ENCODE measurements at places on chromosomes 6 and 20. TPM values are rescaled to one million over a fixed set of nuclear protein-coding genes. Genes with fewer than 3 reads are reported as not detected.
A peak's percentile ranks its signal among the peaks of the same experiment; 100 is the strongest.

DNA sequence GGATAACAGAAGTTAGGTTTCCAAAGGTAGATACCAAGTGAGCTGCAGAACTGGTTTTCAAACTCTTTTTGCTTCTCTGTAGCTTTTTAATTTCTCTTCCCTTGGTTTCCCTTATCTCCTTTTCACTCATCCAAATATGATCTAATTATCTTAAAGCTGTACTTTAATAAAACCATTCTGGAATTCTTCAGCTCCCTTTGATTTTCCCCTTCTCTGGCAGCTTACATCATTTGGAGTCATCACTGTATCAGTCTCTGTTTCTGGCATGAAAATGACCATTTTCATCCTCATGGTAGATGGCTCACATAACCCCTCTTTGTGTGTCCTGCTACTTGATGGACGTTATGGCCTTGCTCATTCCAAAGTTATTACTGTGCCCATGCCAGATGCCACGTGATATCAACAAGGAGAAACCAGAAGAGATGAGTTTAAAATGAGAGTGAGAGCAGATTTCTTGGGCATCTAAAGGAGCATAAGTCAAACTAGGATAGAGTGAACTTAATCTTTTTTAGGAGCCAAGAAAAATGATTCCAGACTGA lies 620.2 kb downstream of the QKI start:
- DNase-seq: no peak
- H3K27me3 ChIP-seq: no peaks in the 10 kb centered on the region
- no peaks in the 10 kb centered on the region for H3K4me1 ChIP-seq
- H3K27ac ChIP-seq: no peak overlapping the region
- no peaks in the 10 kb centered on the region for H3K36me3 ChIP-seq
- H3K4me3 ChIP-seq: no peak overlapping the region

The ARMH2 gene
- not detected for total RNA-seq

The MTFR2 gene
- total RNA-seq: 1.4 TPM

- H3K27ac ChIP-seq: no peak overlapping the region
- H3K36me3 ChIP-seq: no peaks in the 10 kb centered on the region
- no peaks in the 10 kb centered on the region for H3K27me3 ChIP-seq
These were observed 570.0 kb upstream of the BTBD3 start for GRCh38 chr20:11347738-11348137.

- peaks cover 13% of the 10 kb centered on the region for H3K4me1 ChIP-seq
- DNase-seq: no peak
- no peaks in the 10 kb centered on the region for H3K36me3 ChIP-seq
- H3K27me3 ChIP-seq: no peaks in the 10 kb centered on the region
These were observed 70.6 kb downstream of the IYD start for GRCh38 chr6:150439373-150439772.

DNA sequence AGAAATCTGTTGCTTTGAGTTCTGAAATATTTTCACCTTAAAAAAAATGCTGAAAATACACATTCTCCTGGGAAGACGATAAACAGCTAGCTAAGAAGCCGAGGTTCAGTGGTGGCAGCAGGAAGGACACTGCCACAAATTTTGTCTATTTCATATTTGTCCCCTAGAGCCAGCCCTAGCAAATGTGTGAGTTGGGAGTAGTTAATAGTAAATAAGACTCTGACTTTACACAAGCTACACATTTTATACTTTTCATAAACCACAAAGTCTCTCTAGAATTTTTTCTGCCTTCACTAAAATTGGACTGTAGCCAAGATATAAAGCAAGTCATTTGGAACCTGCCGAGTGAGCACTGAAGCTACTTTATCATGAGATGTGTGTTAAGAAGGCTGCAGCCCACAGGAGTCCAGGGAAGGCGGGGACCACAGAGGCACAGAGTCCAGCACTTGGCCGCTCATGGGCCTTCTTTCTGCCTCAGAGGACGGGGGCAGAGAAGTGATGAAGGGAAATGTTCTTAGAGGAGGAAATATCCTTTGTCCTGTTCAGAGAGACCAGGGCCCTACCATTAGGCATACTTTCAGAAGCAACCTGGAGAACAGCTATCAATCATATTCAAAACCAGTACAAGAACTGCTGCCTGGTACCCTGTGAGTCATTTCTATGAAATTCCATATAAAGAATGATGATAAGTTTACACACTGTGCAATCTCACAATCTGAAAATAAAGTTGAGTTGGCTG lies 241.7 kb upstream of the TAB2 start:
- no peak overlapping the region for H3K4me3 ChIP-seq
- H3K27ac ChIP-seq: no peak overlapping the region
- DNase-seq: no peak
- no peaks in the 10 kb centered on the region for H3K27me3 ChIP-seq
- no peaks in the 10 kb centered on the region for H3K4me1 ChIP-seq

The NRSN1 gene
- not detected for total RNA-seq

GRCh38 chr6:130134582-130134981 lies 88.2 kb downstream of the SAMD3 start:
- H3K36me3 ChIP-seq: peaks cover 16% of the 10 kb centered on the region
- H3K4me1 ChIP-seq: peaks cover 19% of the 10 kb centered on the region
- no peaks in the 10 kb centered on the region for H3K27me3 ChIP-seq
- no peak overlapping the region for H3K4me3 ChIP-seq
- H3K27ac ChIP-seq: no peak overlapping the region

- H3K4me3 ChIP-seq: no peak overlapping the region
- no peaks in the 10 kb centered on the region for H3K4me1 ChIP-seq
- H3K27me3 ChIP-seq: no peaks in the 10 kb centered on the region
These were observed 295.6 kb downstream of the MAFB start for GRCh38 chr20:40393197-40394079.

GRCh38 chr6:81894306-81894705 lies 141.8 kb upstream of the TENT5A start:
- no peak for DNase-seq
- no peak overlapping the region for H3K4me3 ChIP-seq
- no peaks in the 10 kb centered on the region for H3K27me3 ChIP-seq

The PDYN gene
- not detected for total RNA-seq

The GGT7 gene
- 20.3 TPM for total RNA-seq

DNA sequence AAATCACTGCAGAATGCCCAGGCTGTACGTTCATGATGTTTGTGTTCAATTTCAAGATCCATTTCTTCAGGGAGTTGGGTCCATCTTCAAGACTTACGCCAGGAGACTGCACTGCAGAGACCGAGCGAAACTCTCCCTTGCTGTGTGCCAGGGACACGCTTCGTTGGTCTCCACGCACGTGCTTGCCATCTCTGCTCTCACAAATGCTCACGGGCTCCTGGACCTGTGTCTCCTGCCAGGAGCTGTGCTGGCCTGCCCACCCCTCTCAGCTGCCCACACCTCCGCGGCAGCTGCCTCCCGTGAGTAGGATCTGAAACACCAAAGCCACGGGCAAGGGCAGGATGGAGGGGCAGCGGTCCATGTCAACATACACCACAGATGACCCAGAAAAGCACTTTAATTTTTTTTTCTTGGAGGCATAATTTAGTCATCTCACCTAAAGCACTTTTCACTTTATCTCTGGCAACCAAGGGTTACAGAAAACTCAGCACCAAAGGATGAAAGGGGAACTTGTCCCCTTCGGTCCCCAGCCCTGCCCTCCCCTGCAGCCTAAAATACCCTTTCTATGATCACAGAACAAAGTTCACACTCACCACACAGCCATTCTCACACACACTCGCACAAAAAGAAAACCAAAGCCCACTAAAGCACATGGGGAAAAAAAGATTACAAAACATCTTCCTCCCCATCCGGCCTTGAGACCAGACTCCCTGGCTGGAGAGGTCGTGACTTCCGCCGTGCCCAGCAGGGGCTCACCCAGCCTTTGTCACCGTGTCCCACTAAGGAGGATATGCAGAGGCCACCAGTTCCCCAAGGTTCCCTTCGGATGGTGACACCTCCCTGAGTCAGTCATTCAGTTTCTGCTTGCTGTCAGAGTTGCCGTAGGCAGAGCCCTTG lies 137.9 kb downstream of the AGPAT4 start:
- H3K4me3 ChIP-seq: peak overlapping the region; percentile 1
- H3K27ac ChIP-seq: peak overlapping the region; percentile 64
- peaks cover 8% of the 10 kb centered on the region for H3K4me1 ChIP-seq
- peaks cover 9% of the 10 kb centered on the region for H3K27me3 ChIP-seq
- peaks cover 35% of the 10 kb centered on the region for H3K36me3 ChIP-seq
- no peak for DNase-seq

- no peaks in the 10 kb centered on the region for H3K4me1 ChIP-seq
- no peak overlapping the region for H3K27ac ChIP-seq
- no peak for DNase-seq
- H3K4me3 ChIP-seq: no peak overlapping the region
These were observed 1.5 kb downstream of the TREM2 start for GRCh38 chr6:41161380-41161779.

DNA sequence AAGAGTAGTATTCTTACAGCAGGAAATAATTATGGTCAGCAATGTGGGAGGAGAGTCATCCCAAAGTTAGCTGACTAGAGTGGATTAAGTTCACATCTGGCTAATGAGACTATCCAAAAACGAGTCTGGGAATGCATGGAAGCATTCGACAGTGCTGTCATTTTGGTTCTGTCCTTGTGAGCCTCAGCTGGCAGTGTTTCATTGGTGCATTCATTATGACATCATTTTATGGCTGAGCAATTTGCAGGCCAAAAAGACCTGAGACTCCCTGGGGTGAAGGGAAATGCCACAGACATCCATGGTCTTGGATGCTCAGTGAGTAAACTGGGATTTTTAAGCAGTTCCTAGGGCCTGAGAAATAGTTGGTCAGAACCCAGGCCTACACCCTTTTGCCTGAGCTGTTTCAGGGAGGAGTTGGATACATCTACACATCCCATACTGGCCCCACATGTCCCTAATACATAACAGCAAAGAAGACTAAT lies 196.4 kb upstream of the CCN2 start:
- DNase-seq: no peak
- H3K4me1 ChIP-seq: peaks cover 6% of the 10 kb centered on the region

DNA sequence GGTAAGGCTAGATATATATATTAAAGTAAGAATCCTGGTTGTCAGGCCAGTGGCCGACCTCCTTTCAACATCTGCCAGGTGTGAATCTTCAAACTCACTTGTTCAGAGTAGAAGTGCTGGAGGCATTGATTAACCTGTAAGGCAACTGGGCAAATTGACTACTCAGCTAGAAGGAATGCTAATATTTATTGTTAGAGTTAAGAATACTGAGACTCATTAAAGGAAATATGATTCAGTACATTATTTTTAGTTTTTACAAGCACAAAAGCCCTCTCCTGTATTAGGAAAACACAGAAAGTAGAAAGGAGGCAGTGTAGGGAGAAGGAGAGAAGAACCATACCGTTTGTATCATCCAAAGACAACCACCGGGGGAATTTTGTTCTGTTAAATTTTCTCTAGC lies 53.5 kb downstream of the RIPOR2 start:
- H3K4me1 ChIP-seq: no peaks in the 10 kb centered on the region
- H3K36me3 ChIP-seq: no peaks in the 10 kb centered on the region
- H3K27ac ChIP-seq: no peak overlapping the region
- DNase-seq: no peak
- peaks cover 2% of the 10 kb centered on the region for H3K27me3 ChIP-seq

- H3K27ac ChIP-seq: no peak overlapping the region
- DNase-seq: no peak
- peaks cover 2% of the 10 kb centered on the region for H3K4me1 ChIP-seq
- H3K36me3 ChIP-seq: no peaks in the 10 kb centered on the region
These were observed 173.6 kb downstream of the TAF4 start for GRCh38 chr20:61891916-61892649.

The TTLL9 gene
- 0.46 TPM for total RNA-seq

DNA sequence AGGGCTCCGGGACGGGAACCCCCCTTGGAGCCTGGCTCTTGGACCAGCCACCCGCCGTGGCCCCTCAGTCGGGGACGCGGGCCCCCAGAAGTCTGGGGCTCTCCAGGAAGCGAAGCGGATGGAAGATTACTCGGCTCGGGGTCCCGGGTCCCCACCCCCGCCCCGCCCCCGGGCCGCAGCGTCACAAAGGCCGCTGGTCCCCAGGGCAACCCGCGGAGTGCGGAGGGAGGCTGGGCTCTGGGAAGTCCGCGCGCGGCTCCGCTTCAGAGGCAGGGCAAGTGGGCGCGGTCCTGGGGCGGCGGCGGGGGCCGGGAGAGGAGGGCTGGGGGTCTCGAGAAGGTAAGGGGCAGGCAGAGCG lies at the start of gene FNDC11:
FNDC11 (plus strand) TSS at position 227 of the 358 bp plus-strand sequence. CDS start 1,505 bp downstream, outside the sequence.
- H3K36me3 ChIP-seq: no peaks in the 10 kb centered on the region
- H3K27me3 ChIP-seq: peaks cover 2% of the 10 kb centered on the region
- peak; percentile 62 for DNase-seq
- no peak within 1 kb of the TSS for H3K27ac ChIP-seq
- H3K4me1 ChIP-seq: no peaks in the 10 kb centered on the region
- peak within 1 kb of the TSS; percentile 81 for H3K4me3 ChIP-seq

The LPIN3 gene
- total RNA-seq: 20.1 TPM

GRCh38 chr6:11357285-11357684 lies 124.8 kb upstream of the NEDD9 start:
- no peak for DNase-seq
- peaks cover 51% of the 10 kb centered on the region for H3K4me1 ChIP-seq
- H3K36me3 ChIP-seq: peaks cover 12% of the 10 kb centered on the region

The DYNLT2 gene
- total RNA-seq: 0.62 TPM
